SJSA1 (cell line): ENCODE measurements at places on chromosomes 11 and 22.

- DNase-seq: no peak
These were observed 144.1 kb downstream of the BBOX1 start for GRCh38 chr11:27184458-27185312.

GRCh38 chr22:50529416-50529896, 356 bp downstream of the TYMP start:
- no peak for DNase-seq

DNA sequence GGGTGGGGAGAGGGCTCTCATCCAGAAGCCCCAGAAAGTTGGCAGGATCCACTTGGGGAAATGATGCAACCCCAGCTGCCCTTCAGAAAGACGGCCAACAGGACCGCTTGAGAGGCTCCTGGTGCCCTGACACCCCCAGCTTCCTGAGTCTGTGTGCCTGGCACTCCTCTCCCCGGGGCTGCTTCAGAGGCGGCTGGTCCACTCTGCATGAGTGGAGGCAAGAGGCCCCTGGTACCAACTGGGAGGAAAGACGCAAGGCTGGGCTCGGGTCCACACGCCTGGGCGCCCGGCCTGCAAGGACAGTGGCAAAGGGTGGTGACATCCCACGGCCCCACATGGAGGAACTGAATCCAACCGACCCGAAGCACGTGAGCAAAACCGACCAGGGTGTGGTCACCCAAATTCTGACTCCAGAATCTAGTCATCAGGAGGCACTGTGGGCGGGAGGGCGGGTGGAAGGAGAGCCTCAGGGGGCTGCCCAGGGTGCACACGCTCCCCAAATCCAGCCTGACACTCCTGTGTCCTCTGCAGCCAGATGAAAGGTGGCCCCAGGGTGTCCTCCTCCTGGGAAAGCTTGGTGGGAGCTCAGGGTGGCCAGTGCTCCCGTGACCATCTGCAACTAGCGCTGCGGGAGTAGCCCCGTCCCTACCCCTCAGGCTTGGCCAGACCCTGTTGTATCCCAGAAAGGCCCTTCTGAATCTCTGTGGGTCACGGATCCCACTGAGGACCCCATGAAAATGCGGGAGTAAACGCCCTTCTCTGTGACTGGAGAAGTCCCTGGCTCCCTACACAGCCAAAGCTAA, 3.7 kb downstream of the RNH1 start:
- DNase-seq: no peak

GRCh38 chr11:134792044-134792443, 380.0 kb upstream of the B3GAT1 start:
- no peak for DNase-seq
